ENCODE measurements at places on chromosomes 2 and 18.

- no peak for DNase-seq
Observed at GRCh38 chr2:204000446-204000845, 63.9 kb downstream of the ICOS start.

DNA sequence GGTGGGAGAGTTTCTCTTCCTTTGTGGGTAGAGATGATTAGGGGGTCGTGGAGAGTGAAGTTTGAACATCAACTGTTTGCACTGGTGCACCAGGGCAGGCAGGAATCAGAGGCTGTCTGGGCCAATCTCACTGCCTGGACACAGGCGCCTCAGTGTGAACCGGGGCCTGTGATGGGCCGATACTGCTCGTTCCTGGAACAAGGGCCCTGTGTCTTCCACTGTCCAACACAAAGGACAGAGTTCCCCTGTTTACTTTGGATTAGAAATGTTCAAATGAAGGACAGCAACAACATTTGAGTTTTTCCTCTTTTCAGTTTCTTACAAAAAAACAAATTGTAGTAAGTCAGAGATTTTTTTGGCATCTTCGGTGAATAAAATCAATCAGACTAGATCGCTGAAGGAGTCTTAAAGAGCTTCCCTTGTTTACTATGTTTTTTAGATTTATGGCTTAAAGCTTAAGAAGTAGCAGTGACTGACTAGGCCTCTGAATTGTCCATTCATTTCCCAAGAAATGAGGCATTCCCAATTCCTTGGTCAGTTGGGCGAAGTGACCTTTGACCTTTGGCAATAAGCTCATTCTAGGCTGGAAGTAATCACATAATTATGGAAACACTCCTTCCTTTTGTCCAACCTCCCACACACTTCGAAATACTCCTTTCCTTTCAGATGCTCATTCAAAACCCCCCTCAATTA lies 11.6 kb upstream of the TGFA start:
- no peak for DNase-seq

DNA sequence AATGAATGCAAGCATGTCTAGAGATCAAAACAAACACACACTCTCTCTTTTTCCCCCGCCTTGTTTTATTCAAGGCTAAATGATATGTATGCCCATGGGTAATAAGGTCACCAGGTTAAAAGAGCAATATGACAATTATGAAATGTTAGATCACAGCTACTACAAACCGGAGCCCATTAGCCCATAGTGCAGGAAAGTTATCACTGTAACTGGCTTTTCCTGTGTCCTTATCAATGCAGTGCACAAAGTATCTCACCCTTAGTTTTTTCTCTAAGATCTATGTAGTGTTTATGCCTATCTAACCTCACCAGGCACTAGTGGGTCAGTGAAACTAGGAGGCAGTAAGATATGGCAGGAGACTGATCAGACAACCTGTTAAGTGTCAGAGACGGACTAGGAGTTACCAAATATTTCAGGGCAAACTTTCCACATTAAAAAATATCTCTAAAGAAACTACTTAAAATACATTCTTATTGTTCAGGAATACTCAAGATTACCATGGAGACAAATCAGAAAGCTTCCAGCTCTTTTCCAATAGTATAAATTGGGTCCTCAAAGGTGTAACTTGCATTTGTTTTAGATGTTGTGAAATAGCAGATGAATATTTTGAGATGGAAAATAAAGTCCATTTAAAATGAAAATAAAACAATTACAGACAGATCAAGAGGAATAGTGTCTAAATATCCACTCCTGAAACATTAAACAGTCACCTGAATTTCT lies 282.2 kb downstream of the EXOC6B start:
- no peak for DNase-seq

- DNase-seq = no peak
Observed at GRCh38 chr2:48600917-48601316, 16.7 kb upstream of the GTF2A1L start.

GRCh38 chr18:56919190-56919589 lies 227.7 kb upstream of the BOD1L2 start:
- no peak for DNase-seq

GRCh38 chr2:181658444-181658843 lies 1.5 kb upstream of the CERKL start:
- no peak for DNase-seq

GRCh38 chr2:199659207-199659606 lies 191.8 kb downstream of the FTCDNL1 start:
- DNase-seq = peak; percentile 1

- no peak for DNase-seq
Observed at GRCh38 chr2:190216829-190217228, 102.8 kb downstream of the HIBCH start.

Measured in stimulated activated CD8-positive, alpha-beta memory T cell treated with anti-CD3 and anti-CD28 coated beads, Interleukin-4, amount 100 ng/mL, for 24 hours (primary cell).